ENCODE measurements at places on chromosomes 4 and X.

GRCh38 chrX:18490806-18491555 lies 65.6 kb downstream of the CDKL5 start:
- DNase-seq: no peak

GRCh38 chr4:180675359-180675650 lies 1567.9 kb upstream of the TENM3 start:
- DNase-seq: no peak

GRCh38 chrX:150348365-150348764 lies 14.8 kb upstream of the MAMLD1 start:
- no peak for DNase-seq

- no peak for DNase-seq
Measured at GRCh38 chrX:118977424-118977823, 3.0 kb downstream of the LONRF3 start.

- DNase-seq: no peak
Measured at GRCh38 chr4:184471881-184472613, 2.3 kb downstream of the IRF2 start.

GRCh38 chr4:108114503-108114902 lies 54.2 kb downstream of the LEF1 start:
- no peak for DNase-seq
